ENCODE measurements at places on chromosomes 6 and 20.

DNA sequence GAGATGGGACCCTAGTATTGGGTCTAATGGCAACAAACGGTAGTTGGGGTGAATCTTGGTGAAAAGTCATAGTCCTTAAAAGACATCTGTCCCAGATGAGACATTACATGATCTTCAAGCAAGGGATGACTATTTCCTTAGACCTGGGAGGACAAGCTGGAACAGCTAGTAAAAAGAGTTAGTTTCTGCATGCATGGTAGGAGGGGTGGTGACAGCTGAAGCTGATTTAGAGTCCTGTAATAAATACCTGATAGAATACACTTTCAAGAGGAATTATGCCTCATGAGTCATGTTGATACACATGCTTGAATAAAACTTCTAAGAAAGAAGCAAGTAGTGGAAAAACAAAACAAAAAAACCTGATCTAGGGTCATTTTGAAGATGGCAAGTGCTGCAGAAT lies 247.4 kb downstream of the CD109 start:
- DNase-seq: no peak

- DNase-seq: no peak
Observed at GRCh38 chr20:41287327-41287726, 30.2 kb downstream of the ZHX3 start.

DNA sequence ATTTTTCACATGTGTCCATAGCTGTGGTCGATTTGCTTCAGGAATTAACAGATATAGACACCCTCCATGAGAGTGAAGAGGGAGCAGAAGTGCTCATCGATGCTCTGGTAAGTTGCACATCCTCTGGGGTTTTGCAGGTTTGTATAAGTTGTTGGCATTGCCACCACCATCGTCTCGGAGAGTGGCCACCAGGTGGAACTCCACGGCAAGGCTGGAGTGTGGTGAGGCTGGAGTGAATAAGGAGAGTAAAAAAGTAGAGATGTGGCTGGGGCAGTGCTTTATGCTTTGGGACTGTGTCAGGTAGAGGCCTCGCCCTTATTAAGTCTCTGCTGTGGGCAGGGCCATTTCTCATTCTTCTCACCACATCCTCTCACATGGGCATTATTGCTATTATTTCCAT lies 63.7 kb downstream of the CTNNBL1 start:
- DNase-seq: no peak

DNA sequence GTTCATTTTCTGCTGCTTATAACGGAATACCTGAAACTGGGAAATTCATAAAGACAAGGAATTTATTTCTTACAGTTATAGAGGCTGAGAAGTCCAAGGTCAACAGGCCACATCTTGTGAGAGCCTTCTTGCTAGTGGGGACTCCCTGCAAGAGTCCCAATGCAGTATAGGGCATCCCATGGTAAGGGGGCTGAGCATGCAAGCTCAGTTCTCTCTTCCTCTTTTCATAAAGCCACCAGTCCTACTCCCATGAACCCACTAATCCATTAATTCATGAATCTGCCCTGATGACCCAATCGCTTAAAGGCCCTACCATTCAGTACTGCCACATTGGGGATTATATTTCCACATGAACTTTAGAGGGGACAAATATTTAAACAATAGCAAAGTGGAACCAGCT lies 26.5 kb downstream of the CYB5R4 start:
- no peak for DNase-seq

DNA sequence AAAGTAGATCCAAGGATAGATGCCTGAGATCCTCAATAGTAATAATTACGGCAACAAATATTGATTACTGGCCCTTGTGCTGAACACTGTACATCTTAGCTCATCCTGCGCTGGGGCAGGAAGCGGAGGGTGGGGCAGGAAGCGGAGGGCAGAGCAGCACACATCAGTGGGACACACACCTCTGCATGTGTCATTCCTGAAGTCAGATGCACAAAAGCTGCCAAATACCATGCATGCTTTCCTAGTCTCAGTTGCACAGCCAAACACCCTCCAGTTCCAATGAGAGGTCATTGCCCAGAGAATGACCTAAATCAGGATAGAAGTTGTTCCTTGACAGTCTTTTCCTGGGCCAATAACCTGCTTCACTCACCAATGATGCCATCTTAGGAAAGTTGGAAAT lies 74.4 kb upstream of the FOXC1 start:
- no peak for DNase-seq

GRCh38 chr6:96651816-96652215 lies 88.9 kb downstream of the FHL5 start:
- no peak for DNase-seq

- DNase-seq: no peak
Observed at GRCh38 chr6:18211338-18211737, 53.0 kb downstream of the DEK start.

- DNase-seq: no peak
Observed at GRCh38 chr6:75551367-75551952, 50.2 kb upstream of the SENP6 start.

DNA sequence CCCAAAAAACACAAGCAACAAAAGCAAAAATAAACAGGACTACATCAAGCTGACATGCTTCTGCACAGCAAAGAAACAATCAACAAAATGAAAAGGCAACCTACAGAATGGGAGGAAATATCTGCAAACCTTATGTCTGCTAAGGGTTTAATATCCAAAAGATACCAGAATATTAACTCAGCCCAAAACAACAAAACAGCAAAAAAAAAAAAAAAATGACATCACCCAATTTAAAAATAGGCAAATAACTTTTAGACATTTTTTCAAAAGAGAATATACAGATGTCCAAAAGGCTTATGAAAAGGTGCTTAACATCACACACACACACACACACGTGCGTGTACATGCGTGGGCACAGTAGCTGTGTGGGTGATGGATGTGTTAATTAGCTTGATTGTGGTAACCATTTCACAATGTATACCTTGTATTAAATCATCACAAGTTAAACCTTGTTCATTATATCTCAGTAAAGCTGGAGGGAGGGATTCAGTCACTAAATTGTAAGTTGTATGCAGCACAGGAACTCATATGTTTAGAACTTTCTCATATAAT lies 52.4 kb downstream of the QKI start:
- DNase-seq: no peak

GRCh38 chr20:38258545-38259215 lies 1.9 kb downstream of the KIAA1755 start:
- no peak for DNase-seq

DNA sequence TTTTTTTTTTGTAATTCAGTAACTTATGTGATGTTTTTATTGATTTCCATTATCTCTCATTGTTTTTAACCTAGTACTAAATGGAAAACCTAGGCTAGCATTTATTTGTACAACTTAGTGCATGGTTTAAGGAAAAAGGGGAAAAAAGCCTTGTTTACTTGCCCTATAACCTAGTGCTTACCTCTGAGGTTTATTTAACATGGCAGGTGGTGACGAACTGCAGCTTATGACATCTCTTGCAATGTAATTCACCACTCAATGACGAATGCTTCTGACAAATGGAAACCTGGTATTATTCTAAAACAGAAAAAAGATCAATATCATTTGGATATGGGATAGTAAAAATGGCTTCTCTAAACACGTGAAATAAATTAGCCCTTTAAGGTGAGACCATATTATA lies 618.6 kb upstream of the FLRT3 start:
- DNase-seq: no peak

DNA sequence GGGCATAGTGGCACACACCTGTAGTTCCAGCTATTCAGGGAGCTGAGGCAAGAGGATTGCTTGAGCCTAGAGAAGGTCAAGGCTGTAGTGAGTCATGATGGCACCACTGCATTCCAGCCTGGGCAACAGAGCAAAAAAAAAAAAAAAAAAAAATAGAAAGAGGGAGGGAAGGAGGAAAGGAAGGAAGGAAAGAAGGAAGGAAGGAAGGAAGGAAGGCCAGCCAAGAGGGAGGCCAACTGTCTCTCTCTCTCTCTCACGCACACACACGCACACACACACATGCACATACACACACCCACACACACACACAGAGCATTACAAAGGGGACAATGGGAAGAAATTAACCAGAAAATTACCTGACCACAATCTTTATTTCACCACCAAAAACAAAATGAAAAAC lies 50.6 kb upstream of the COL9A1 start:
- DNase-seq: no peak

DNA sequence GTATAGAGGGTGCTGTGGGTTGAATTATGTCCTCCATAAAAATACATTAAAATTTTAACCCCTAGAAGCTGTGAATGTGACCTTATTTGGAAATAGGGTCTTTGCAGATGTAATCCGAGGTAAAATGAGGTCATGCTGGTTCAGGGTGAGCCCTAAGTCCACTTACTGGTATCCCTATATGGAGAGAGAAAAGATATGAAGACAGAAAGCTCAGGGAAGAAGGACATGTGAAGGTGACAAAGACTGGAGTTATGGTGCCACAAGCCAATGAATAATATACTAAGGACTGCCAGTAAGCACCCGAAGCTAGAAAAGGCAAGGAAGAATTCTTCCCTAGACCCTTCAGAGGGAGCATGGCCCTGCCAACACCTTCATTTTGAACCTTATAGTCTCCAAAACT lies 50.2 kb downstream of the PLN start:
- no peak for DNase-seq

- DNase-seq: no peak
Observed at GRCh38 chr6:45422503-45423110, 44.9 kb upstream of the SUPT3H start.

Data from stimulated activated CD8-positive, alpha-beta memory T cell treated with anti-CD3 and anti-CD28 coated beads, Interleukin-4, amount 100 ng/mL, for 4 hours (primary cell).